ENCODE measurements at places on chromosomes 4 and X. TPM values are rescaled to one million over a fixed set of nuclear protein-coding genes. Genes with fewer than 3 reads are reported as not detected.

DNA sequence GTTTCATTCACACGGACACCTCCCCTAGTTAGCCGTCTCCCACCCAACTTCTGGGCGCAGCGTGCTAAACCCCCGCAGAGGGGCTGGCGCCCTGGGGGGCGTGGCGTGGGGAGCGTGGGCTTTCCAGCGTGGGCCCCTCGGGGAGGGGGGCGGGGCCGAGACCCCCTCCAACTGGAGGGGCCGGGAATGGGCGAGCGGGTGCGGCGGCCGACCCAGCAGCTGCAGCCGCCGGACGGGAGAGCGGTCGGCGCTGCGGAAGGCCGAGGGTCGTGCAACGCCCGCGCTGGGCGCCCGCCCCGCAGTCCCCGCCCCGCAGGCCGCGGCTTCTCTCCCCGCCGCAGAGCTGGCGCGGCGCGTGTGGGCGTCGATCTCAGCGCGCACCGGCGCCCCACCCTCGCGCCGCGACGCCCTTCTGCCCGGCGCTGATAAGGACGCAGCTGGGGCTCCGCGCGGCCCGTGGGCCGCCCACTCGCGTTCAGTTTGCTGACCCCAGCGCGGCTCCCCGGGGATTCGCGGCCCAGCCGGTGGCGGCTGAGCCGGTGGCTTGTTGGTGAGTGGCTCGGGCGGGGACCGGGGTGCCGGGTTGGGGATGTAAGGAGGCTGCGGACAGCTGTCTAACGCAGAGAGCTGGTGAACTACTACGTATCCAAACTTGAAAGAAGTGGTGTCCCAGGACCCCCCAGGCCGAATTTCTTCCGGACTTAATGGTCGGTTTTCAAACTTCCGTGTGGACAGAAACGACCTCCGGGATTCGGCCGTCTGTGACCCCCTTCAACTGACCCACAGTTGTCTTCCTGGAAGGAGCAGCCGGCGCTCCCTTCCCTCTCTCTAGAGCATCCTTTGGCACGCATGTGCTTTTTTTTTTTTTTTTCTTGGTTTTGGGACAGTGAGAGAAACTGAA lies 1.5 kb downstream of the FHDC1 start:
- peak; percentile 37 for DNase-seq
- peak overlapping the region; percentile 84 for H3K4me3 ChIP-seq
- H3K27me3 ChIP-seq: peaks cover 27% of the 10 kb centered on the region

DNA sequence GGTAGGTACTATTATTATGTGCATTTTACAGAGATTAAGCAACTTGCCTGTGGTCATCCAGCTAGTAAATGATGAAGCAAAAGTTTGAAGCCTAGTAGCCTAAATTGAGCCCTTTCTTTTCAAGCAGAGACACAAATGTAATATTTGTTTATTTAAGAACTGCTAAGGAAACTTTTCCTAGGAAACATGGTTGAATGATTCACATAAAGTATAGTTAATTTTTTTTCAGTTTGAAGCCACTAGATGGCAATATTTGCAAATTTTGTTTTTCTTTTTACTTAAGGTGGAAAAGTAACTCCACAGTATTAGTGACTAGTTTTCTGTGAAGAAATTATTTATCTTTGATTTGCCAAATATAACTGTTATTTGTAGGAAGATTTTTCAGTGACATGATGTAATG lies 52.8 kb upstream of the ANKRD17 start:
- H3K27ac ChIP-seq: no peak overlapping the region
- no peaks in the 10 kb centered on the region for H3K36me3 ChIP-seq
- no peak overlapping the region for H3K4me3 ChIP-seq
- H3K4me1 ChIP-seq: no peaks in the 10 kb centered on the region
- no peak for DNase-seq

DNA sequence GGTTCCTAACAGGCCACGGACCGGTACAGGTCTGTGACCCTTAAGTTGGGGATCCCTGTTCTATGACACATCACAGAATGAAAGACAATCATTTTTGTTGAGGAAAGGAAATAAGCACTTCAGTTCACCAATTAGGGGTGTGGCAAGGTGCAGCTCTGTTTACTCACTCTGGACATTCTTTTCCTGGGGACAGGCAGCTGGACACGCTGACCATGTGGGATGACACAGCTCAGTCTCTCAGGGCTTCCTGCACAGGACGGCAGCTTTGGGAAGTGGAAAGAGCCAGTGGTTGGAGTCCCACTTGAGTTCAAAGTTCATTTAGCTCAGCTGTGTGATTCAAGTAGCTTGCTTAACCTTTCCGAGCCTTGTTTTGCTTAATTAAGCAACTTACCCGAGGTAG lies 55.7 kb downstream of the NDNF start:
- peaks cover 18% of the 10 kb centered on the region for H3K4me1 ChIP-seq
- no peak overlapping the region for H3K27ac ChIP-seq
- H3K4me3 ChIP-seq: no peak overlapping the region
- H3K36me3 ChIP-seq: no peaks in the 10 kb centered on the region
- no peak for DNase-seq

GRCh38 chr4:23368081-23368697 lies 521.7 kb downstream of the PPARGC1A start:
- no peak overlapping the region for H3K4me3 ChIP-seq
- DNase-seq: peak; percentile 72
- no peaks in the 10 kb centered on the region for H3K36me3 ChIP-seq
- peaks cover 16% of the 10 kb centered on the region for H3K4me1 ChIP-seq
- H3K27me3 ChIP-seq: peaks cover 23% of the 10 kb centered on the region
- no peak overlapping the region for H3K27ac ChIP-seq

DNA sequence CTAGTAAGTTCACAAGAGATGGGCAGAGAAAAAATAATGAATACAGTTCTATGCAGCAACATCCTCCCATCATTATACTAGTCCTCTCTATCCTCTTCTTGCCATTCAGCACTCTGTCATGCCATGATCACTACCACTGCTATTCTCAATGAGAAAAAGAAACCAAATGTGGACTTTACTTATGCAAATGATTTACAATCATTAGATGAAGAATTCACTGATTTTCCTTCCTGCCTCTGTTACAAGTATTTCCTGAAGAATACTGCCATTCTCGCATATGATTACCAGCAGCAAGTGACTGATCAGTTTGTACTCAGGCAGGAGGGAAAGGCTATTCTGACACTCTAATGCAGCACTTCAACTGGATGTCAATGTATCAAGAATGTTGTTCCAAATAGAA lies 50.3 kb downstream of the WDFY3 start:
- no peak overlapping the region for H3K4me3 ChIP-seq
- peak overlapping the region; percentile 80 for H3K27ac ChIP-seq
- DNase-seq: no peak
- H3K4me1 ChIP-seq: peaks cover 34% of the 10 kb centered on the region

DNA sequence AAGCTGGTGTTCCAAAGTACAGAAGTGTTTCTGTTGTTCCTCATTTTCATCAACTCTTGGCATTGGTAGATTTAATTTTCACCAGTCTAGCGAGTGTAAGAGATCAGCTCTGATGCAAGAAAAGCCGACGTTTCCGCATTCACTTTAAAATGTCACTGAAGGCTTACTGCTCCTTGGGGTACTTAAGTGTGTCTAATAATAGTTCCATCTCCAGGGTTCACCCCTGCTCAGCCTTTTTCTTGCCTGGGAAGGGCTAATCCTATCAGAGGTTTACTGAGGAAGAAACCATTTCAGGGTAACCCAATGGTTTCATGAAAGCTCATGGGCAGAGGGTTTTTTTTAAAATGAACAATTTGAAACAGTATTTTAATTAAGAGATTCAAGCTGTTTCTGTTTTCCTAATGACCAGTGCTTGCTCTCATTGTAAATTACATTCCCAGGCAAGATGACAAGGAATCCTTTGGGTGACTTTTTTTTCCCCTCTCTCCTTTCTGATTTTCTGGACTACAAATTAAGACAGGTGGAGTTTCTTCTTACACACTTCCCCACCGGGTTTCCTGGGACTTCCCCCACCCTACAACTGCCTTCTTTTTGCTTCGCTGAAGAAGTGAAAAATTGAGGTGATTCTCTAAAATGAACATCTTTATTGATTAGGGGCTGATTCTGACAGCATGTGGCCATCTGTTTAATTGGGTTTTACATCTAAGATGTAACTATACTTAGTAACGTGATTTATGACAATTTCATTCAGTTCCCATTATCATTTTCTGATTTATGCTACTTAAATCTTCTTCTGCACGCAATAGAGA lies 78.7 kb upstream of the CBLL2 start:
- no peaks in the 10 kb centered on the region for H3K4me1 ChIP-seq
- H3K27me3 ChIP-seq: no peaks in the 10 kb centered on the region
- H3K27ac ChIP-seq: no peak overlapping the region
- no peaks in the 10 kb centered on the region for H3K36me3 ChIP-seq
- DNase-seq: no peak

DNA sequence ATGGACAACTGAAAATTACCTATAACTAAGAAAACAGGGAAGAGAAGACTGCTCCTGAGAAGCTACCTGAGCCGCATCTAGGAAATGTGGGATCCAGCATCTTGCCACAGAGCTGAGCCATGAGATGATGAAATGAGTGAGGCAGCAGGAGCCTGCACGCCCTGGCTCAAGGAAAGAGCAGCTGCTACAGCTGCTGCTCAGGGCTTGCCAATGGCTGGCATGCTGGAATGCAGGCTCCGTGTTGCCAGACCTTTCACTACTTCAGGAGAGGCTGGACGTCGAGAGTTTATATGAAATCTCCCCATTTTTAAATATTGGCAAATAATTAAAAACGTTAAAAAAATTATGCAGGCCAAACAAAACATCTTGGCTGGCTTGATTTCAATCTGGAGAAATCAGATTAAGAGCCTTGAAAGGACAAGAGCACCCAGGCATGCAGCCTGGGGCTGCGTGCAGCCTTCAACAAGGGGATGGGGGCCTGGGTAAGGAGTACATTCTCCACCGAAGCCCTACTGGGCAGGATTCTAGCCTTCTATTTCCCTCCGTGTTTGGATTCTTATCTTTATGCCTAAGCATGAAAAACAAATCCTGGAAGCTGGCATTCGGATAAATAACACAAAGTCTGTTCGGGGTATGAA lies 227.6 kb downstream of the NR3C2 start:
- H3K4me1 ChIP-seq: peaks cover 4% of the 10 kb centered on the region
- DNase-seq: no peak
- H3K27ac ChIP-seq: no peak overlapping the region
- no peaks in the 10 kb centered on the region for H3K36me3 ChIP-seq

SPATA4 gene
- total RNA-seq: not detected

DNA sequence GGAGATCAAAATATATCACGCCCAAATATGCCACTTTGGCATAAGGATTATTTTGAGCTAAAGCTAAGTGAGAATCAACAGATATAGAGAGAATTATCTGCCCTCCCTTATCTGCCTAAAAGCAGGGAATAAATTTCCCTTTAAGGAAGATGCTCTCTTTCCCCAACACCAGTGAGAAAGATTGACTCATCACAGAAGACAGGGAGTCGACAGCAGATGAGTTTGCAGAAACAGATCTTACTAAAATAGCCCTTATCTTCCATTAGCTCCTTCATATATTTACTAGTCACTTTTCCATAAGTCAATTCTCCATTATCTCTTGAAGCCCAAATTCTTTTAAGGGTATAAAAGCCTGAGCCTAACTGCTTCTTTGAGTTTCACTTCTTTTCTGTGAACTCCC lies 156.6 kb downstream of the CAMK2D start:
- no peaks in the 10 kb centered on the region for H3K27me3 ChIP-seq
- H3K4me1 ChIP-seq: peaks cover 17% of the 10 kb centered on the region
- no peak overlapping the region for H3K27ac ChIP-seq
- DNase-seq: no peak
- H3K4me3 ChIP-seq: no peak overlapping the region

- no peaks in the 10 kb centered on the region for H3K36me3 ChIP-seq
- no peaks in the 10 kb centered on the region for H3K27me3 ChIP-seq
- DNase-seq: no peak
- H3K4me1 ChIP-seq: no peaks in the 10 kb centered on the region
- no peak overlapping the region for H3K4me3 ChIP-seq
- H3K27ac ChIP-seq: no peak overlapping the region
Measured at GRCh38 chr4:27873596-27873995, 1013.0 kb downstream of the STIM2 start.

GRCh38 chr4:54484383-54484782 lies 173.4 kb upstream of the KIT start:
- no peaks in the 10 kb centered on the region for H3K4me1 ChIP-seq
- H3K4me3 ChIP-seq: no peak overlapping the region
- DNase-seq: no peak
- no peaks in the 10 kb centered on the region for H3K36me3 ChIP-seq

GRCh38 chr4:132662456-132662855 lies 486.6 kb upstream of the PCDH10 start:
- no peak overlapping the region for H3K27ac ChIP-seq
- no peaks in the 10 kb centered on the region for H3K4me1 ChIP-seq
- no peak for DNase-seq

DNA sequence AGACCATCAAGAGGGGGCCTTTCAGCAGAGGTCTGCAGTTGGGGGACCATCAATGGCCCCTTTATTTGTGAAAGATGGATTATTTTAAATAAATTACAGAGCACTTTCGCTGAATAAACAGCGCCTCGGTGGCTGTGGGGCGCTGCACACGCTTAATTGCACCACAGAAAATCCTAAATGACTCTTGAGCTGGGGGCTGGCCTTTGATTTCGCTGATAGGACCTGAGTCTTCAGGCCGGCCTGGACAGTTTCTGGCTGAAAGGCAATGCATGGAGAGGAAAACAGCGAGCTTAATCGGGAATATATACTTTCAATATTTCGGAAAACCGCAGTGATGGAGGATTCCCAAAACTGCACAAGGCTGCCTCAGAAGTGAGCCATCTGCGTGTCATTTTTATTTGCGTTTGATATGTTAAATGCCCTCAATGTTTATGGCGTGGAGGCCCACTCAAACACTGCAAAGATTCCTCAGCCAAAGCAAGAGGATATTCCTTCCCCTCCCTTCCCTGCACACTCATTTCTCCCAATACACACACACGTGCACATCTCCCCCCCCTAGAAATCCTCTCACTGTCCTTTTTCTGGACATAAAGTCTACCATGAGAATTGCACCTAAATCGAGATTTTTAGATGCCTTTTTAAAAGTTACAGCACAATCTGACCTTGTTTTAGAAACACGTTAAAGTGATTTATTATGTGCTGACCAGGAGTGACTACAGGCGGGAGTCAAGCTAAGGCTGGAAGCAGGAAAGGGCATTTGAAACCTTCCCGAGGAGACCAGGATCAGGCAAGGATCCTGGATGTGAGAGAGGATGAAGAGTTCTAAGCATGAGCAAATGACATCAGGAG lies 340.7 kb downstream of the RAB28 start:
- H3K27me3 ChIP-seq: no peaks in the 10 kb centered on the region
- DNase-seq: no peak
- H3K36me3 ChIP-seq: no peaks in the 10 kb centered on the region
- H3K4me1 ChIP-seq: no peaks in the 10 kb centered on the region
- no peak overlapping the region for H3K4me3 ChIP-seq

- peaks cover 30% of the 10 kb centered on the region for H3K36me3 ChIP-seq
- no peaks in the 10 kb centered on the region for H3K27me3 ChIP-seq
- H3K27ac ChIP-seq: no peak overlapping the region
- no peaks in the 10 kb centered on the region for H3K4me1 ChIP-seq
Measured at GRCh38 chr4:52408471-52408870, 250.6 kb downstream of the USP46 start.

DNA sequence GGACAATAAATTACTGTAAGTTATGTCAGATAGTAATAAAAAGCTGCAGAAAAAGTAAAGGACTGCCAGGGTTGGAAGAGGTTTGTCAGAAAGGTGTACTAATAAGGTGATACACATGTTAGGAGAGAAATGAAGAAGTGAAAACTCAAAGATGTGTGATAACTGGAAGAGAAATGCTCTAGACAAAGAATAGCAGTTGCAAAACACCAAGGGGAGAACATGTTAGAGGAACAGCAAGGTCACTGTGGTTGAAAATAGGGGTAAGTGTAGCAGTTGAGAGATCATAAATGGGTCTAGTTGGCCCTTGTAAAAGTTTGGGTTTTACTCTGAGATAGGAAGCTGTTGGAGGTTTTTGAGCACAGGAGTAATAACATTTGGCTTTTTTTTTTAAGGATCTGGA lies 46.9 kb downstream of the HSPA4L start:
- 0 out of 2 replicates have a peak, but pooled peaks cover 2% of the 10 kb centered on the region for H3K36me3 ChIP-seq
- no peak overlapping the region for H3K27ac ChIP-seq
- no peak for DNase-seq
- no peak overlapping the region for H3K4me3 ChIP-seq
- H3K27me3 ChIP-seq: no peaks in the 10 kb centered on the region

All from WTC11 (cell line).